ENCODE measurements at places on chromosomes 2 and 18.

- peak; percentile 85 for DNase-seq
These were observed 165.9 kb upstream of the PGAP1 start for GRCh38 chr2:197092431-197092830.

DNA sequence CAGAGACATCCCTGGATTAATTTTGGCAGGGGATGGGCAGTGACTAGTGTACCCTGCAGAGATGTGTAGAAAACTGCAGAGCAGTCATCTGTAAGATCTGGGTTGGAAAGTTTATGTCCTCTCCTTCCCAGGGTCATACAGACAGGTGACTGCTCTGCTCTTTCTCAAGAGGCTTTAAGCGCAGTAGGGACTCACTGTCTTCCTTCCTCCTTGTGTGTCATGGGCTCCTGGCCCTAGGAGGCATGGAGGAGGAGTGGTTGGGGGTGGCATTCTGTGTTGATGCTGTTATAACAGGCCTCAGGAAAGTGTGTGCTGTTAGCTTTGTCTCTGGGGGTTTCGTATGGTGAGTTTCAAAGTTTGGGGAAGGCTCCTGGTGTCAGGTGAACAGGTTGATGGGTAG lies 130.5 kb upstream of the MGAT5 start:
- no peak for DNase-seq

- DNase-seq: no peak
These were observed 56.6 kb upstream of the NOL4 start for GRCh38 chr18:34281290-34281689.

- DNase-seq: no peak
These were observed 33.5 kb upstream of the SPRED2 start for GRCh38 chr2:65465857-65466256.

GRCh38 chr2:170073288-170073687 lies 104.7 kb upstream of the MYO3B start:
- no peak for DNase-seq

- no peak for DNase-seq
These were observed 59.4 kb downstream of the HK2 start for GRCh38 chr2:74893332-74893731.

- no peak for DNase-seq
These were observed 62.4 kb upstream of the TNP1 start for GRCh38 chr2:216922175-216922780.

DNA sequence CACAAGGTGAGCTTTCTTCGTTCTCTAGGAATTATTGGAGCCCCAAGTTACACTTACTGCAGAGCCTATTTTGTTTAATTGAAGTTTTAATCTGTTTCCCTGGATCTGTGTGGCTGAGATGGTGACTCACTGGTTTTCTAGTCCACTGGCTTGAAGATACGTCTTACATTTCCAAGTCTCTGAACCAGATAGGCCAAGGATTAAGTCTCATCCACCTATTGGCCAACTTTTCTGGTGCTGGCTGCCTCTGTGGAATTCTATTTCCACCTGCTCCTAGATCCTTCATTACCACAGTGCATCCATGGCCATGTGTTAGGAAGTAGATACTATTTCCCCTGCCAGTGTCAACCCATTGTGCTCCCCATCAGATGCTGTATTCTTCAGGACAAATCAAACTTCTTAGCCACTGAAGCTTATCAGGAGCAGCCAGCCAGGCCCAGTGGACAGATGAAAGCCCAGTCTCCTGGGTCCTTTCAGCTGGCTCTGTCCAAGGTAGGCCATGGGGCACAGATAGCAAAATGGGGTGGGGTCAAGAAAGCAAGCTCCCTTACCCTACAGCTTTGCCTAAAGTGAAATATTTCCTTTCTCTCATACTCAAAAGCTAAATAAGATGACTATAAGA lies 198.8 kb upstream of the TCF4 start:
- DNase-seq: no peak

DNA sequence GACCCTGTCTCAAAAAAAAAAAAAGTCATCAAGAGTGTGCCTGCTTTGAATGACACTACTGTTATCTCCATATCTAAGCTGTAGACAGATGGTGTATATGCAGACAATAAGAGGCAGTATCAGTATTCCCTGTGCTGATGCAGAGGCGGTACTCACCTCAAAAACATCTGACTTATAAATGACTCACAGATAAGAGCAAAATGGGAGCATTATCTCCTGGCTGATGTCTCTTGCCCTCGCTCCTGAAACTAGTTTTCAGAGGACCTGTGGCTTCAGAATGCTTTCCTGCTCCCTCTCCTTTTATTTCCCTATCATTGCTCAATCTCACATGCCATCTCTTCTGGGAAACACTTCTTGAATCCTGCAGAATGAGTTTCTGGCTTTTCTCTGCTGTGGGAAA lies 289.6 kb downstream of the PTPRM start:
- no peak for DNase-seq

GRCh38 chr2:61423714-61424113 lies 47.2 kb downstream of the USP34 start:
- no peak for DNase-seq

DNA sequence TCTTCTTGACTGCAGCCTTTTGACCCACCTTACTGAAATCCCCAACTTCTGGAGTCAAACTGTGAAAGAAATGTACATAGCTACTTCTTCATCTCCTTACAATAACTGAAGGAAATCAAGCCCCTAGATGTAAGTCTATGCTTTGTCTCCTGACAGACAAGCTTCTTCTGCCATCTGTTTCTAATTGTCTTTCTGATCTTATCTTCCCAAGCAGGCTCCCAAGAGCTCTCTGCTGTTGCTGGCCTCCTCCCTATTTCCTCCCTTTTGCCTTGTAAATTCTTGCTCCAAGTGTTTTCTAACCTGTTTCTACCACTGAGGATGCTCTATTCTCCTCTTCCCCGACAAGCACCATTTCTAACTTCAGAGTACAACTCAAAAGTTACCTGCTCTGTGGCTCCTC lies 77.4 kb upstream of the OSR1 start:
- DNase-seq: no peak

- DNase-seq: no peak
These were observed 758.1 kb upstream of the SALL3 start for GRCh38 chr18:78221496-78221895.

GRCh38 chr2:27781496-27781895 lies 10.0 kb downstream of the MRPL33 start:
- no peak for DNase-seq

DNA sequence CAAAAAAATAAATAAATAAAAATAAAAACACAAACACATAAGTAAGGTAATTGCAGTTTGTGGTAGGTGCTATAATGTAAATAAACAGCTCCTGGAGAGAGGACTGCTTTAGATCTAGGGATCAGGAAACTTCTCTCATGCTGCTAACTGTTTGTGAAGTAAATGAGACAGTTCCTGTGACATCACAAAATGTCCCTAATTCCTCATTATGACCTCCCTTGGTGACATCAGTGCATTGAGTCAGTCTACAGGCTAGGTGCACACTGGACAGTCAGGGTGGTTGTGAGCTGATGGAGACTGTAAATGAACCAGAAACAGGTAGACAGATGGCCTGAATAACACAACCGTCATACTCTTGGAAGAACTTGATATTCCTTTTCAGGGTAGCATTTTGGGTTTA lies 13.4 kb downstream of the ERICH2 start:
- DNase-seq: no peak

GRCh38 chr18:23377669-23378301 lies 75.3 kb upstream of the RIOK3 start:
- DNase-seq: no peak

DNA sequence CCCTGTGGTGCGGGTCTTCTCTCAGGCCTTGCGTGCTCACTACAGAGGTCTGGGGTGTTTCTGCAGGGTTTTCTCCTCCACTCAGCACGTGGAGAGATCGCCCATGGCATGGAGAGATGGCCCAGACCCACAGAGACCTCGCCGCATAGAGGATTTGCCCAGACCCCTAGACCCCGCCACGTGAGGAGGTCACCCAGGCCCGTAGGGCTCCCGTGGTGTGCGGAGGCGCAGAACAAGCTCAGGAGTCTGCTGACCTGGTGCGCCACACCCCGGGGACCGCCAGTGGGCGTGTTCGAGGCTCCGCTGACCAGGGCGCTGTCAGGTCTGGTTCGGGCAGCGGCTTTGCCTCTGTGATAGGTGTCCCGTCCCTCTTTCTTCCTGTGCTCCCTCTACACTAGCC lies 64.5 kb downstream of the ADI1 start:
- no peak for DNase-seq

DNA sequence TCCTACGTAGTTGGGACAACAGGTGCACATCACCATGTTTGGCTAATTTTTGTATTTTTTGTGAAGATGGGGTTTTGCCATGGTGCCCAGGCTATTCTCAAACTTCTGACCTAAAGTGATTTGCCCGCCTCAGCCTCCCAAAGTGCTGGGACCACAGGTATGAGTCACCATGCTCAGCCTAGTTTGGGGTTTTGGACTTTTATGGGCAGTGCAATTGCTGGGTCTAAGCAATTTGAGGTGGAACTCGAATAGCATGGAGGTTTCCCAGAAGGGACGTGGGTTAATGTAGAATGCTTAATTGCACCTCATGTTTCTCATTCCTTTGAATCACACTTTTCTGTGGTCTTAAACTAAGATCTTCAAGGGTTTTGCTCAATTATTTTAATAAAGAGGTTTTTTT lies 102.3 kb upstream of the EPHA4 start:
- no peak for DNase-seq

- DNase-seq: no peak
These were observed 10.4 kb downstream of the ST8SIA3 start for GRCh38 chr18:57362714-57363113.

GRCh38 chr2:113328043-113328442 lies 49.3 kb upstream of the PAX8 start:
- DNase-seq: no peak

GRCh38 chr18:55085557-55086285 lies 126.5 kb upstream of the CCDC68 start:
- DNase-seq: no peak

DNA sequence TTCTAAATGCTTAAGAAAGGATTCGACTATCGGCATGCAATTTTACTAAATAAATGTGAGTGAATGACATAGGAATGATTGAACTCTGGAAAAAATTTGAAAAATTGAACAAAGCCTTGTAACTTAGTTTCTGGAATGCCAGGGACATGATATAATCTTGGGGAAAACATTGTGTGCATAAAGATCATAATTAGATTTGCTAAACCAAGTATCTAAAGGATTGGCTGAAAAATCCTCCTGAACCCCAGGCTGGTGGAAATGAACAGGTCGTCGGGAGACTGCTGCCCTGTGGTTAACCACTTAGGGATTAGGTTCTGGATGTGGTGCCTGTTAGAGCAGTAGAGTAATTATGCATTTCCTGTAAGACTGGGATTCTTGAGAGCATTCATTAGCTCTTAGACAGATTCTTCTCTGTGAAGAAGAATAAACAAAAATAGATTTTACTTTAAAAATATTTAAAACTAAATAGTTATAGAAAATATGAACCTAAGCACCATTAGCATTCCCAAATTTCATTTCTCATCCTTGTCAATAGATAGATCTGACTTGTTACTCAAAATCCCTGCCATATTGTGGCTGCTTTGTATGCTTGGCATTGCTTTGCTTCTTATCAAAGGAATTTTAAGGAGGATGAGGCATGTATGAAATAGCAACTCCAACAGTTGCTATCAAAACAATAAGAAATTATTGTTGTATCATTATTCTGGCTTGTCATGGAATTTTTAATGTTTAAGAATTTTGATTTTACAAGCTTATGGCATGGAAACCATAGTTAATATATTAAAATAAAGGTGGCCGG lies 55.9 kb downstream of the LYPD6B start:
- DNase-seq: no peak

- no peak for DNase-seq
These were observed 31.3 kb downstream of the TRAK2 start for GRCh38 chr2:201419986-201420385.

- DNase-seq: no peak
These were observed 69.6 kb downstream of the COL5A2 start for GRCh38 chr2:189109921-189110397.

DNA sequence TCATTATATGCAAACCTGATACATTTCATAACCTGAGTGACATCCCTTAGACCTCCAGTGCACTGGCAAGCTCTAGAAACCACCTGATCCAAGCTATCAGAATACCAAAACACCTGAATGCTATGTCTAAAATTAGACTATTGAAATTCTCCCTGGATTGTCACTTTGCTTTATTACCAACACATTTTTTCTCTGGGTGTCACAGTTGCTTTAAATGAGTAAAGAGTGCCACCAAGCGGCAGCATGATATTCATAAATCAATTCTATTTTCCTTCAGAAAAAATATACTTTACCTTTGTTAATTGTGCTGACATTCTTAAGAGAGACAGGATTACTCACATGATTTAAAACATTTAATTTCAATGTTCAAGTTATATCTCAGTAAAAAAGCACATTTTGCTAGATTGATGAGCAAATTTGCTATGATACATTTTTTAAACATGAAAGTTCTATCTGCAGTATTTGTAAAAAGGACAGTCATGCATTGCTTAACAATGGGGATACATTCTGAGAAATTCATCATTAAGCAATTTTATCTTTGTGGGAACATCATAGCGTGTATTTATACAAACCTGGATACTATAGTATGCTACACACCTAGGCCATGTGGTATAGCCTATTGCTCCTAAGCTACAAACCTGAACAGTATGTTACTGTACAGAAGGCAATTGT lies 338.4 kb upstream of the SLC39A10 start:
- peak; percentile 69 for DNase-seq

GRCh38 chr2:224210286-224211180 lies 171.4 kb upstream of the SERPINE2 start:
- DNase-seq: no peak

GRCh38 chr18:48371854-48372602 lies 37.2 kb downstream of the ZBTB7C start:
- DNase-seq: no peak

DNA sequence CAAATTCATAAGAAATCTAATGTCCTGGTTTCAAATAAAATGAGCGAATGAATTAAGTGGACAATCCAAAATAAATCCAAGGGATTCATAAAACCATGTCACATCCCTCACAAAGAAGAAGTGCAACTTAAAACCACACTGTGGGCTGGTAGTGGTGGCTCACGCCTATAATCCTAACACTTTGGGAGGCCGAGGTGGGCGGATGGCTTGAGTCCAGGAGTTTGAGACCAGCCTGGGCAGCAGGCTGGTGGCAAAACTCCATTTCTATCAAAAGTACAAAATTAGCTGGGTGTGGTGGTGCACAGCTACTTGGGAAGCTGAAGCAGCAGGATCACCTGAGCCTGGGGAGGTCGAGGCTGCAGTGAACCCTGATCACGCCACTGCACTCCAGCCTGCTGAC lies 25.4 kb downstream of the FAM98A start:
- no peak for DNase-seq

- peak; percentile 72 for DNase-seq
These were observed 270.3 kb downstream of the NEDD4L start for GRCh38 chr18:58314284-58314683.

DNA sequence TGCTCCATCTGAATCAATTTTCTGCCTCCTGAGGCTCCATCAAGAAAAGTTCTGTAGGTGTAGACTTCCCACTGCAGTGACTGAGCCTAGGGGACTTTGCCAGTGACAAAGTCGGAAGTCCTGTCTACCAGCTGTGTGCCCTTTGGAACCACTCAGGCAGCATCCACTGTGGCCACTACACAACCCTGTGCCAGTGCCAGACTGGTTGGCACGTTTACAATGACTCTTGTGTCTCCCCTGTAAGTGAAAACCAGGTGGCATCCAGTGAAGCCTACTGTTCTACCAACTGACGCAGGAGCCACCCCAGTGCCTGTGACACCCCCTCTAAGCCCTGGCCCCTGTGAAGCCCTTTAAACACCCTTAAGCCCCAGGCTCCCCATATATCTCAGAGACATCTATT lies 132.1 kb upstream of the SERPINE2 start:
- DNase-seq: no peak
